ENCODE measurements at places on chromosomes 11 and 22.

GRCh38 chr11:87908086-87908485 lies 267.2 kb downstream of the RAB38 start:
- no peak for DNase-seq

DNA sequence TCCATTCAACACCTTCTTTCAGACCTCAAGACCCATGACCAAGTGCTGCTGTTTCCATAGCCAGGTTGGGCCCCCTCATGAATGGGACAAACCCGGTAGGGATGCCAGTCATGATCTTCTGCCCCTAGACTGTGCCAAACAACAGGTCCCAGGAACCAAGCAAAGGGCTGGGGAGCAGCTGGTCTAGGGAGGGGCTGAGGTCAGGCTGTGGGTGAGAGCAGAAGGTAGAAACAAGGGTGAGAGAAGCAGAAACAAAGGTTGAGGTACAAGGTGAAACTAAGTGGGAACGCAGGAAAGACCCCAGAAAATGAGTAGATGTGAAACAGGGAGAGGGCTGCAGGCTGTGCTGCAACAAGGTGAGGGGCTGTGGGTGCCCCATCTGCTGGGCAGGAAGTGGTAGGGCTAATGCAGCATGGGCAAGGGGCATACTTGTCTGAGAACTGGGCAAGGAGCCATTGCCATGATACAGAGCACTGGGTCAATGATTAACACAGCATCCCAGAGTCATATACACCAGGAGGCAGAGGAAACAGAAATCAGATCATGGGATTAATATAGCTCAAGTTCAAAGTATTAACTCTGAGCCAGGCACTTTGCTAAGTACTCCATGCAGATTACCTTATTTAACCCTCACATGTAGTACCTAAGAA lies 45.9 kb downstream of the SLC1A2 start:
- no peak for DNase-seq

- DNase-seq = no peak
Observed at GRCh38 chr11:22208151-22208858, 15.4 kb downstream of the ANO5 start.

DNA sequence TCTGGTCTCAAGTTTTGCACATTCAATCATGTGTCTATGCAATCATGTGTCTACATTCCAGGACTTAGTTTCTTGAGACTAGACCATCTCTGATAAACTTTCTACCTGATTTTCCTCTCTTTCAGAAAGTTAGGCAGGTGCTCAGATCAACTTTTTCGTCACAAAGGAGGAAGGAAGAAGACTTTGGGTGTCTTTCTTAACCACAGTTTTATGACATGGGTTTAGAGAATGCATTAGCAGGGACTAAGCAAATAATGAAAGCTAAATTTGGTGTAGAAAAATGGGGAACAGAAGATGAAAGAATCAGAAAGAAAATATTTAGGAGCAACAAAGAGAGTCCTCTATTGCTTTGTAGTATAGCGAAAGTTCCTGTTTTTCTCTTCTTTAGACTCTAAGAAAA lies 7.7 kb upstream of the GLYATL1B start:
- no peak for DNase-seq

DNA sequence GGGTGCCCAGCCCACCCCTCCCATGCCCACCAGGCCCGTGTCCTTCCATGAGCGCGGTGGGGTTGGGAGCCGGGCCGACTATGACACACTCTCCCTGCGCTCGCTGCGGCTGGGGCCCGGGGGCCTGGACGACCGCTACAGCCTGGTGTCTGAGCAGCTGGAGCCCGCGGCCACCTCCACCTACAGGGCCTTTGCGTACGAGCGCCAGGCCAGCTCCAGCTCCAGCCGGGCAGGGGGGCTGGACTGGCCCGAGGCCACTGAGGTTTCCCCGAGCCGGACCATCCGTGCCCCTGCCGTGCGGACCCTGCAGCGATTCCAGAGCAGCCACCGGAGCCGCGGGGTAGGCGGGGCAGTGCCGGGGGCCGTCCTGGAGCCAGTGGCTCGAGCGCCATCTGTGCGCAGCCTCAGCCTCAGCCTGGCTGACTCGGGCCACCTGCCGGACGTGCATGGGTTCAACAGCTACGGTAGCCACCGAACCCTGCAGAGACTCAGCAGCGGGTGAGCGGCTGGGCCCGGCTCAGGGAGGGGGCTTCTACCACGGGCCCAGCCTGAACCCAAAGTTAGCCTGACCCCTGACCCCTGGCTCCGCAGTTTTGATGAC lies 3.0 kb downstream of the PKP3 start:
- DNase-seq = no peak

DNA sequence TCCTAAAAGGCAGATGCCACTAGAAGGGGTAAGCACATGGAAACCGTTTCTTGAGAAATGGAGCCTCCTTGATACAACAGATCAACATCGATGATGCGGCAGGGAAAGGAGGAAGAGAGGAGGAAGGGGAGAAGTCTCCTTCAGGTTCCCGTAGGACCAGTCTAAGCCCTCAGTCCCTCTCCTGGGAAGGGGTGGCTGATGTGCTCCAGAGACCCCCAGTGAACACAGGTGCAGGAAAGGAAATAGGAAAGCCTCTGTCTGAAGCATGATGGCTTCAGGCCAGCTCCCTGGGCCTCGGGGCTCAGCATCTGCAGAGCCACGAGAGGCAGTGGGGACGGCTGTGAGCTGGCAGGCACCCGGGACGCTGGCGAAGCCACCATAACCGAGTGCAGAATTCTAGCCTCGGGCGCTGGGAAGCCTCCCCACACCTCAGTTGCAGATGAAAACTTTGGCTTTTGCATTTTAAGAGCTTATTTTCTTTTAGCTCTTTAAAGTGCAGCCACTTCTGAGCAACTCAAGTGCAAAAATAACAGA lies 1.8 kb downstream of the SPATA19 start:
- DNase-seq = no peak

GRCh38 chr11:112113539-112114457 lies 27.1 kb downstream of the SDHD start:
- peak; percentile 14 for DNase-seq

GRCh38 chr11:71268706-71269321 lies 16.4 kb upstream of the SHANK2 start:
- DNase-seq = no peak

- DNase-seq = no peak
Observed at GRCh38 chr11:72239313-72239848, 4.6 kb downstream of the PHOX2A start.

GRCh38 chr11:36948460-36949127 lies 350.6 kb upstream of the RAG2 start:
- no peak for DNase-seq

GRCh38 chr11:14374922-14375830 lies 16.2 kb upstream of the RRAS2 start:
- no peak for DNase-seq

GRCh38 chr22:42269432-42270175 lies 849 bp downstream of the TCF20 start:
- no peak for DNase-seq

DNA sequence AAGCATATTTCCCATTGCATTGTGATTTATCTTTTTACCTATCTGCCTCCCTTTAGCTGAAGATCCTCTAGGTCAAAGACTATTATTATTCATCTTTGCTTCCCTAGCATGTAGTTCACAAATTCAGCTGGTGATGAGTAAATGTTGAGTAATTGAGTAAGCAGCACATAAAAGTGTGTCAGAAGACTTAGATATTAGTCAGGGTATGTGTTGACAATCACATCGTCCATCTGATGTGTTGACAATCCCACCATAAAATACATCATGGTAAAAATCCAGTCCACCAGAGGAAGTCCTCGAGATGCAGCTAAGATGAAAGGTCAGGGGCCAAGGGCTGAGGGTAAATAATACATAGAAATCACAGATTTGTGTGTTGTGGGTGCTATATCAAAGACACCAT lies 22.9 kb upstream of the ABTB2 start:
- DNase-seq = no peak

GRCh38 chr11:64028398-64029115 lies 7.2 kb upstream of the FLRT1 start:
- no peak for DNase-seq

GRCh38 chr11:12237381-12237784 lies 127.0 kb downstream of the MICAL2 start:
- DNase-seq = no peak

- no peak for DNase-seq
Observed at GRCh38 chr11:71948314-71949027, 19.6 kb downstream of the RNF121 start.

- no peak for DNase-seq
Observed at GRCh38 chr11:111363985-111364384, 15.1 kb downstream of the POU2AF1 start.

- DNase-seq = no peak
Observed at GRCh38 chr11:128713595-128713994, 19.7 kb downstream of the FLI1 start.

GRCh38 chr11:92340839-92341238 lies 116.2 kb downstream of the FAT3 start:
- peak; percentile 12 for DNase-seq

DNA sequence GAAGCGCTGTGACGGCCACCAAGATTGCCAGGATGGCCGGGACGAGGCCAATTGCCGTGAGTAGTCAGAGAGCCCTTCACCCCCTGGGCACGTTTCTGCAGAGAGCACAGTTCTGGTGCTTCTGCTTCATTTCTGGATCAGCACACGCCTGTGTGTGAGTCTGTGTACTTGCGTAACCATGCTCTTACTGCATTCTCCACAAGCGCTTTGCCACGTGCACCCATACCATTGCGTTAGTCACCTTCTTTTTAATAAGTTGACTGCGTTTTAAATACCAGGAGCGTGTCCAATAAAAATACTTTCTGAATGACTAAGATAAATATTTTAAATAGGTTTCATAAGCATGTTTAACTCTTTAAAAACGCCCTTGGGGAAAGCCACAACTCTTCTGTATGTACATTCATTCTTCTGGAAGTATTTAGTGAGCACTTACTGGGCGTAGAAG lies 143.0 kb upstream of the SORL1-AS1 start:
- no peak for DNase-seq

GRCh38 chr11:910044-910588 lies 494 bp downstream of the CHID1 start:
- DNase-seq = no peak

GRCh38 chr22:45615364-45615763 lies 56.3 kb upstream of the ATXN10 start:
- no peak for DNase-seq

- DNase-seq = no peak
Observed at GRCh38 chr11:72838691-72839305, 24.6 kb downstream of the ATG16L2 start.

DNA sequence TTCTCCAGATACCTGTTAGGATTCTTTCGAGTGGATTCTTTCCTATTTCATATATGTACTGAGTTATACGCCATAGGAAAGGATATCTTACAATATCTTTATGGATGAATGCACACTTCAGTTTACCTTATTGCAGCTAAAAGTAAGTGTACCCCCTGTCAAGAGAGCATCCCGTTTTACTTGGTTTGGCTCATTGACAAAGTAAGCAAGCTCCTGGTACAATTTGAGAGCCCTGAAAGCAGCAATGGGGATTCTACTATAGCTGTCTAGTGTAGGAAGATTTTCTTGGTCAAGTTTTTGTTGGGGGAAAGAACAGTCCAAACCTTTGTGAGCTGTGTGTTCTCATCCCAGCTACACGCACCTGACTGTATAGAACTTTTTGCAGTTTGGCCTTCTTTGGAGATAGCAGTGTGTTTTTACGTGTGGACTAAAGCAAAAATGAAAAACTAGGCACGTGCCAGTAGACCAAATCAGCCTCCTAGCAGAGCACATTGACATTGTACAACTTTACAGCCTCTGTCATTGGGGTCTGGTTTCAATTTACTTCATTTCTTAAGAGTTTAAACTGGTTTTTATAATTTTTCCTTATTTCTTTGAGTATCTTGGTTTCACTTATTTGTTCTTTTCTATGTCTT lies 44.0 kb downstream of the PPP6R3 start:
- no peak for DNase-seq

DNA sequence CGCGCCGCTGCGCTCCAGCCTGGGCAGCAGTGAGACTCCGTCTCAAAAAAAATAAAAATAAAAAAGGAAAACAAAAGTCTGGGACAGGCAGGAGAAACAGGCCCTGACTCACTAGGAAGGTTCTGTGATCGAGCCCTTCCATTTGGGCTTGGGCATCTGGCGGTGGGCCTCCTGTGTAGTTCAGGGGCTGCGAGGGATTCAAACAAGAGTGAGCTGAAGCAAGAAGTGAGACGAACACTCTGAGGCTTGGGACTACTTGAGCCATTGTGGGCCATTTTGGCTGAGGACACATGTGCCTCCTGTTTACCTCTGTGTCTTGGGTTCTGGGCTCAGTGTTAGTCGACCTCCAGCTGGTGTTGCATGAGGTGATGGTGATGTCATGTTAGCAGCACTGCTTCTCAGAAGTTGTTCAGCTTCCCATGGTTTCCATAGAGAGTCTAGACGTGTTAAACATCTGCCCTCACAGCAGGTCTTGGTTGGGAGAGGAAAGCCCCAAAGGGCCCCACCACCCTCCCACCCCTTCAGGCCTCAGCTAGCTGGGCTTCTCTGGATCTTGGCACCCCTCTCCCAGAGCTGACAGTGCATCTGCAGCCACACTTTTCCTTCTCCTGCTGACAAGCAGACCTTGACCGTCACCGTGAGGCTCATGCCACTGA lies 57.8 kb downstream of the MED15 start:
- no peak for DNase-seq

DNA sequence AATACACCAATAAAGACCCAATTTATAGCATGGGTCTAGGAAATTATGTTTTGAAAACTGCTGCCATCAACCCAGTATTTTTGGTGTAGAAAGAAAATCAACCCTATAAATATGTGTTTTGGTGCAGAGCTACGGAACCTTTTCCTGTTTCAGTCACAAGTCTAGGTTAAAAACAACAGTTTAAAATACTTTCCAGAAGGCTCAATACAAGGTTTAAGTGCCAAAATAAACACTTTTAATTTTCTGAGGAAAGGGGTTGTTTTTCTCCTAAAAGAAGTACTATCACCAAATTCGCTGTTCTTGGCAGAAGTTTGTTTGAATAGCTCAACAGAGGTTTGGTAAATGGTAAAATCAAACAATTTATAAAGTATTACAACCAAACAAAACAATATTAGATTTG lies 201.3 kb downstream of the TMEM135 start:
- no peak for DNase-seq

GRCh38 chr11:19829109-19829837 lies 116.6 kb downstream of the NAV2 start:
- DNase-seq = no peak

- no peak for DNase-seq
Observed at GRCh38 chr11:134065381-134065780, 3.5 kb upstream of the JAM3 start.

GRCh38 chr22:22614065-22614464 lies 30.3 kb upstream of the GGTLC2 start:
- no peak for DNase-seq

- DNase-seq = peak; percentile 82
Observed at GRCh38 chr11:10322830-10323792, 18.2 kb downstream of the ADM start.
